ENCODE measurements at places on chromosomes 4 and X.

DNA sequence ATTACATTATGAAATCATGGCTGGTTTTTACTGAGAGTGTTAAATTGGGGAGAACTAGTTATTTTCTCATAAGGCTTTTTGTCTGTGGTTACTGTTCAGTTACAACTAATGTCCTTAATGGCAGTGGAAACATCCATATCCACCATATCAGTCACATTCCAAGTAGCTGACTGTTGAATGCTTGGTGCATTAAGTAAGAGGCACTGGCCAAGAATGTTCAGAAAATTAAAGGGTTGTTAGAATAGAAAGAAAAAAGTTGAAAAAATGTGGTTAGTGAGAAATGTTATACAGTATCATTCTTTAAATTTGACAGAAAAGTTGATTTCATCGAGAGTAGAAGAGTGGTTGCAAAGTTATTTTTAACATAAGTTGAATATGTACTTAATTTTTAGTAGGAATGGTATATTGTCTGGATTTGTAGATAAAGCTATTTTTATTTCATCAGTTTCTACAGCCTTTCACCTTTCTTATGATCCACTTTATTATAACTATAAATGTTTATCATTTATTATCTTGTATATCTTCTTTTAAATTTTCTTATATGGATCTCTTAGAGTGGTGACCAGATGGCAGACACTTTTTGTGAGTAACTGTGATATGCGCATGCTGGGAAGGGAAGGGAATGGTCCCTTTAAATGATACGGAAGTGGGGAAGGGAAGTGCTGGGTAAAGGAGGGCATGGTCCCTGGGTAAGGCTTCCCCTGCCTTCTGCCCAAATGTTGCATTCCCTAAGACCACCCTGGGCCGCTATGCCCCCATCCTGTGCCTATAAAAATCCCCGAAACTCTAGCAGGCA is 2407.1 kb downstream of the ARAP2 start:
- DNase-seq = no peak

GRCh38 chr4:185502386-185502785 is 30.9 kb upstream of the CCDC110 start:
- no peak for DNase-seq

GRCh38 chr4:54620773-54621172 is 37.0 kb upstream of the KIT start:
- no peak for DNase-seq

- no peak for DNase-seq
Measured at GRCh38 chrX:119709630-119710029, 16.7 kb upstream of the SEPTIN6 start.
